Activated naive CD8-positive, alpha-beta T cell treated with anti-CD3 and anti-CD28 coated beads, Interleukin-2, amount 50 U/mL, for 16 hours (primary cell): ENCODE measurements at places on chromosomes 7 and 10.

GRCh38 chr7:140196361-140197217 lies 19.8 kb upstream of the KDM7A start:
- no peak for DNase-seq

- DNase-seq: no peak
Observed at GRCh38 chr7:74130518-74130917, 43.6 kb upstream of the EIF4H start.

GRCh38 chr7:128948976-128949760 lies 11.4 kb downstream of the IRF5 start:
- no peak for DNase-seq

- DNase-seq: no peak
Observed at GRCh38 chr7:74405899-74406512, 47.7 kb upstream of the GTF2IRD1 start.

GRCh38 chr10:1947464-1948003 lies 210.2 kb upstream of the ADARB2 start:
- DNase-seq: no peak

DNA sequence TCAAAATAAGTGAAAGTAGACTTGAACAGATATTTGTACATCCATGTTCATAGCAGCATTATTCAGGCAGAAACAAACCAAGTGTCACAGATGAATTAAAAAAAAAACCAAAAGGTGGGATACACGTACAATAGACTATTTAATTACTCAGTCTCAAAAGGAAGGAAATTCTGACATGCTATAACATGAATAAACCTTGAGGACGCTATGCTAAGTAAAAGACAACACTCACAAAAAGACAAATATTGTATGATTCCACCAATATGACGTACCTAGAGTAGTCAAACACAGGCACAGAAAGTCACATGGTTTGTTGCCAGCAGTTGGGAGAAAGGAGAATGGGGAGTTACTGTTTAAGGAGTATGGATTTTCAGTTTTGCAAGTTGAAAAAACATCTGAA lies 18.0 kb upstream of the CFAP70 start:
- DNase-seq: no peak

GRCh38 chr7:128916643-128916915 lies 6.1 kb upstream of the KCP start:
- DNase-seq: no peak

DNA sequence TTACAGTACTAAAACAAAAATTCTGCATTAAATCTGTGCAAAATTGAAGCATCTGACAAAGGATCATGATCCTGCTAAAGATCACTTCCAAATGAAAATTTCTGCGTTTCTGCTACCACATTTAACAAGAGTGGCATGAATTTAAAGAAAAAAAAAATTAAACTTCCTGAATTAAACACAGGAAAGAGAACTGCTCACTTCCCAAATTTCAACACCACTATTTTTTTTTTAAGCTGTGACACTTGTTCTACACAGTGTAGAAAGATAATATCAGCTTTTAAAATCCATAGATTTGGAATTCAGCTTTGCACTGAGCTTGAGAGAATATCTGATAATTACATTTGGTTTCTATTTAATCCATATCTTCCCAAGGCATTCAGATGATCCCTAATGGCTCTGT lies 73.6 kb downstream of the EPC1 start:
- DNase-seq: no peak

DNA sequence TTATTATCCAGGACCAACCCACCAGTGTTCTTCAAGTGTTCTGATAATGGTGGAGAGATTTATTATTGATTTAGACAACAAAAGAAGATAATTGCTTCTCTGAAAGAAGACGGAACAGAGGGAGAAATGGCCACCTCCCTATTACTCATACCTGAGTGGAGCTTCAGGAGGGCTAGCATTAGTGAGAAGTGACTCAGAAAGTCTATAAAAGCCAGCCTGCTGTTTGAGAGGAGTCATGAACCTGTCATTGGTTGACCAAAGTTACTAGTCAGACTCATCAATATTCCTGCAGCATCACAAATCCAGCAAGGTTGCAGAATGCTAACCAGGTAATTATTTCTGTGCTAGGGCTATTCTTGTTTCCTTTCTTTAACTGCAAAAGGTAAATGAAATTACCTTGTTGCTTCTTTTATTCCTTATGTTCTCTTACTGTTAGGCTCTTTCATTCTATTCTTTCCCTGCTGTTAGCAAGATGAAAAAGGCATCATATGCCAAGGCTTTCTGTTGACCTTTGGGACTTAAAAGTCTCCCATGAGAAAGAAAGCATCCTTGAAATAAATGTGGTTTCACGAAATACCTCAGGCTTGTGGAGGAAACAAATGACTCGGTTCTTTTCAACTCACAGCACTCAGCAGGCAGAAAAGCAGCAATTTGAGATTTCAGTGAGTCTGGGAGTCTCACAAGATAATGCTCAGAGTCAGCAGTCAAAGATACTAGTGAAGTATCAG lies 256.4 kb upstream of the PHYHIPL start:
- DNase-seq: no peak

DNA sequence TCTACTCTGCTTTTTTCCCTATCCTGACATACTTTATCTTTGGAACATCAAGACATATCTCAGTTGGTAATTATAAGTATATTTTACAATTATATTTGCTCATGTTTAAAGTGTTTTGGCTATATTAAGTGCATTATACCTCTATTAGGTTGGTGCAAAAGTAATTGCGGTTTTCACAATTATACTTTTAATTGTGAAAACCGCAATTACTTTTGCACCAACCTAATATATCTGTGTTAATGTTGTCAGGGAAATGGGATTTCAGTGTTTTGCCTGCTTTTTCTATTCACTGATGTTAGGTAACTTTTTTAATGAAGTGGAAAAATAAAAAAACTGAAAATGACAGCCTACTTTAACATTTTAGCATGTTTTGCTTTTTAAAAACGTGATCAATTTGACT lies 11.6 kb downstream of the SLC26A4 start:
- no peak for DNase-seq

- DNase-seq: no peak
Observed at GRCh38 chr10:88803641-88804040, 1.1 kb downstream of the LIPM start.

DNA sequence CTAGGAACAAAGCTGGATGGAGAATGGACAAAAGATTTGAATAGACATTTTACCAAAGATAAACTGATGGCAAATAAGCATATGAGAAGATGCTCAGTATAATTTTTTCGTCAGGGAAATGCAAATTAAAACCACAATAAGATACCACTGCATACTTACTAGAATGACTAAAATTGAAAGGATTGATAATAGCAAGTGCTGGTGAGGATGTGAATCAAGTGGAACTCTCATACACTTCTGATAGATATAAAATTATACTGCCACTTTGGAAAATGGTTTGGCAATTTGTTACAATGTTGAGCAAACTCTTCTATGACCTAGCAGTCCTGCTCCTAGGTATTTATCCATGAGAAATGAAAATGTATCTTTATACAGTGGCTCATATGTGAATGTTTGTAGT lies 83.3 kb downstream of the EXOC6 start:
- DNase-seq: no peak

DNA sequence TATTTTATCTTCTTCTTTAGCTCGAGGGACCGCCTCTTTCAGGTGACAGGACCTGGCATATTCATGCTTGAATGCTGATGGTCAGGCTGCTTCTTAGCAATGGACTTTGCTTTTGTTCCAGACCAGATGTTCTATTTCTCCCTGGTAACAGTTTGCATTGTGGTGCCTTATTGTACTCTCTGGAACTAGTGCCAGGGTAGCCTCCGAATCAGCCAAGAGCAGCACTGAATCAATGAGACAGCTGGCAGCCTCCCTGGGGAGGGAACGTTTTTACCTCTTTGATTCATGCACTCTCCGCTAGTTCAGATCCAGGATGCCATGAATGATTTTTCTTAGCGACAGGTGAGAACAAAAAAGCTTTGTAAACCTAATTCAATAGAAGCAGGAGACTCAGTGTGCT lies 54.1 kb upstream of the NXPH1 start:
- DNase-seq: no peak

- DNase-seq: no peak
Observed at GRCh38 chr10:111187096-111187495, 110.3 kb downstream of the ADRA2A start.

GRCh38 chr7:3042861-3043489 lies 692 bp downstream of the CARD11 start:
- peak; percentile 37 for DNase-seq

GRCh38 chr7:3762146-3762831 lies 461.2 kb downstream of the SDK1 start:
- no peak for DNase-seq

- DNase-seq: no peak
Observed at GRCh38 chr7:80225361-80225760, 90.7 kb downstream of the GNAI1 start.

GRCh38 chr10:996031-996430 lies 7.8 kb downstream of the GTPBP4 start:
- no peak for DNase-seq

DNA sequence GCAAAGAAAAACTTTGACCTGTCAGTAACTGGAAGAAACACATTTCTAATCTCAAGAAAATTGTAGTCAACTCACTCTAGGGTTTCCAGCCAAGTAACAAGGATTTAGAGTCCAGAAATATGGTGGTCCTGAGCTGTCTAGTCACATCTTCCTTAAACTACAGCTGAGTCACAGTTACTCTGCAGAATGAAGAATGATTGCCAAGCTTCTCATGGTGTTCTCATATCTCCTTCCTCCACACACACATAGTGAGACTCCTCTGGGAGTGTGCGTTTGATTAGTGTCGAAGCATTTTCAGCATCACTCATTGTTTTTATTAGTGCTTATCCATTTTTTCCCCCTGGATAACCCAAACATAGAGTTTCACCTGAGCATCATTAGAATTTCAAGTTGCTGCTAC lies 93.1 kb upstream of the CXCL12 start:
- DNase-seq: no peak

- DNase-seq: no peak
Observed at GRCh38 chr10:19629567-19629966, 186.7 kb upstream of the PLXDC2 start.

DNA sequence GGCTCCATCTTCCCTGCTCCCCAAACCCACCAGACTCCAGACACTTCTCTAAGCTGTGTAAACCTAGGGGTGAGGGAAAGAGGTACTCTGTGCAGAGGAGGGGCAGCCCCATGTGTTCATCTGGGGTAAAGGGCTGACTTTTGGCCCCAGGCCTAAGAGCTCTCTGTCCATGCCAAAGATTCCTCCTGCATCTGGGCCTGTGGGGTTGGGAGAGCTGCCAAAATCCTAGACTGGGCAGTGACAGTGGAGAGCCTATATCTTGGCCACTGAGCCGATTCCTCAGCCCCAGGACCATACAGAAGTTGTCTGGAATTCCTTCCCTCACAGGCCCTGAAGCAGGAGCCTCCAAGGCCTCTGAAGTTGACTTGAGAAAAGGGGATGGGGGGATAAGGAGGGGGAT lies 25.3 kb upstream of the LEP start:
- DNase-seq: no peak

DNA sequence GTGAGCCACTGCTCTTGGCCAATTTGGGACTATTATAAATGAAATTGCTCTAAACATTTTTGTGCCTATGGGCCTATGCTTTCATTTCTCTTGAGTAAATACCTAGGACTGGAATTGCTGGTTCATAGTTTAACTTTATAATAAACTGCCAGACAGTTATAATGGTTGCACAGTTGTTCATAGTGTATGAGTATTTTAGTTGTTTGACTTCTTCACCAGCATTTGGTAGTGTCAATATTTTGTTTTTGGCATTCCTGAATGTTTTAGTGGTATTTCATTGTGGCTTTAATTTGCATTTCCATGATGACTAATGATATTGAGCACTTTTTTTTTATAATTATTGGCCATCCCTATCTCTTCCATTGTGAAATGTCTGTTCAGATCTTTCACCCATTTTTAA lies 29.5 kb downstream of the PLEKHA8 start:
- no peak for DNase-seq

DNA sequence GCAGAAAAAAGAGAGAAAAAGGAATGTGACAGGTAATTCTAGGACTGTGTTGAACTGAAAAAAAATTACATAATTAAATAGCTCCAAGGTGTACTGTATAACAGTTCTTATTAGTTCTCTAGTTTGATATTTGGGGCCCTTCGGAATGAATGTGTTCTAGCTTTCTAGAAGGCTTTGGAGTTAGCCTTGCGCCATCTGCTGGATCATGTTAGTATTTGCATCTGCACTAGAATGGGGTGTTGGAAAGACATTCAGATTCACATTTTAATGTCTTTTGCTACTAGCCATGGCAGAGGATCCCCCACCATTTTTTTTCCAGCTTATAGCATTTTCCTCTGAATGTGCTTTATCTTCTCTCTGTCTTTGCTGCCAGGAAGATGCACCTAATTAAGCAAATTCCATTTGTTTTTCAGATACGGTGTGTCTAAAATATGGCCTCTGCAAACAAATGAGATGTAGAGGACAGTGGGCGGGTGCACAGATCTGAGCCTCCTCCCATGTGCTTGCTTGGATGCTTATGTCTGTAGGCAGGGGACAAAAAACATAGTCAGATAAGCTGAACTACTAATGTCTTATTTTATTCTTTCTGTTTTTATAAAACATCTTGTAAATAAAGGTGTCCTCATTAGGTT lies 238.5 kb downstream of the PHF14 start:
- no peak for DNase-seq

GRCh38 chr7:64907641-64908326 lies 4.7 kb downstream of the ZNF273 start:
- no peak for DNase-seq

DNA sequence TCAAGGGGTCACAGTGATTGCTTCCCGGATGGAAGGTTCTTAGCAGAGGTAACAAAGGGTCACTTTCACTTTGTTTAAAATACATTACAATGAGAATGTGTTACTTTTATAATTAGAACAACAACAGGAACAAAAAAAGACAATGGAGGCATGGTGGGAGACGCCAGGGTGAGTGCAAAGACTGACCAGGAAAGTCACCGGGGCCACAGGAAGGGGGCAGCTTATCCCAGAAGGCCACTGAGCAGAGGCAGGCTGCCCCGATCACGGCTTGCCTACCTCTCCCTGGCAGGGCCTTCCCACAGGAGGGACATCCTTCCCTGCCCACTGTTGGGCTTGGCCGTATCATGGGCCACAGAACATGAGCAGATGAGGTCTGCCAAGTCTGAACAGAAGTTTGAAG lies 46.8 kb upstream of the ENO4 start:
- no peak for DNase-seq

- DNase-seq: no peak
Observed at GRCh38 chr10:8116926-8117493, 62.5 kb downstream of the GATA3 start.

- DNase-seq: no peak
Observed at GRCh38 chr7:40918701-40919271, 784.0 kb downstream of the SUGCT start.

DNA sequence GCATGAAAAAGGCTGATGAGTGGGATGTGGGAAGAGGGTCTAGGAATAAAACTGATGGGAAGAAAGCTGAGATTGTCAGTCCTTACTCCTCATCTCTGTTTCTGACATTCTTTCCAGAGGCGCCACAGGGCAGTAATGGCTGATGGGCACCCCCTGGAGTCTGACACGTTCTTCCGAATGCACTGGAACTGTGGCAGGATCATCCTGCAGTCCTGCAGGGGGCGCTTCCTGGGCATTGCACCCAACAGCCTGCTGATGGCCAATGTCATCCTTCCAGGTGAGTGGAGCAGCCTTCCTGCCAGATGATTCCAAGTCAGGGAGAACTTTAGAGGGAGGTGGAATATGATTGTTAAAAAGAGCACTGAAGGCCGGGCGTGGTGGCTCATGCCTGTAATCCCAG lies 4.8 kb downstream of the FSCN3 start:
- DNase-seq: no peak
